GM23338 (cell line): ENCODE measurements at places on chromosomes 1 and 21. TPM values are rescaled to one million over a fixed set of nuclear protein-coding genes. Genes with fewer than 3 reads are reported as not detected.

DNA sequence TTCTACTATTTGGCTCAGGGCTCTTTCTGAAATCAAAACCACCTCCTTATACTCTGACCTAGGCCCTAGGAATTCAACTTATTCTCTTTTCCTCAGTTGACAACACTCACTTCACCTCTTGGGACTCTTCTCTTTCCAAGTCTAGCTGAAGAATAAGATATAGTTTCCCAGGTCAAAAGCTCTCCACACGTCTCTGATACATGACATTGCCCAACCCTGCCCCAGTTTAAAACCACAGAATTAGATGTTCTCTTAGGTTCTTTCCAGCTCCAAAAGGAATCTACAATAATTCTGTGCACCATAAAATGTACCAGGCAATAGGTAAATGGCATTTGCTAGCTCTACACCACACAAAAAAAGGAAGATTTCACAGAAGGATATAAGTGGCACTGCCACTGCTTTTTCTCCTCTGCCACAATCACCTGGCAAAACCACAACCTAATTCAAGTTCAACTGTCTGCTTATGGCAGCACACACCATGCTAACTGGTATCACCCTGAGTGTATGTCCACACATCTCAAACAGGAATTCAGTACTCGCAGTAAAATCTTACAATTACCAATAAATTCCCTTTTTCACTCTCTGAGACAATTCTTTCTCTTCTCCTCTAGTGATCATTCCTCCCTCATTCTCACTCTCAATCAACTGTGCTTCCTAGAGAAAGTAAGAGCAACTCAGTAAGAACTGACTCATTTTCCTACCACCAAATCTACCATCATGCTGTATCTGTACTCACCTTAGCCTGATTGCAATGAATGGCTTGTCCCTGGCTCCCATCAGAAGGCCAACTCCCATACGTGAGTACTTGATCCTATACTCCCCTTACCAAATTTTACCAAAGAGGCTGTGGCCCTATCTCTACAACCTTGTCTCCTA, 27.3 kb downstream of the ZBTB8OS start:
- no peak for DNase-seq

- peak; percentile 47 for DNase-seq
Observed at GRCh38 chr1:25566730-25567341, 23.4 kb downstream of the LDLRAP1 start.

DNA sequence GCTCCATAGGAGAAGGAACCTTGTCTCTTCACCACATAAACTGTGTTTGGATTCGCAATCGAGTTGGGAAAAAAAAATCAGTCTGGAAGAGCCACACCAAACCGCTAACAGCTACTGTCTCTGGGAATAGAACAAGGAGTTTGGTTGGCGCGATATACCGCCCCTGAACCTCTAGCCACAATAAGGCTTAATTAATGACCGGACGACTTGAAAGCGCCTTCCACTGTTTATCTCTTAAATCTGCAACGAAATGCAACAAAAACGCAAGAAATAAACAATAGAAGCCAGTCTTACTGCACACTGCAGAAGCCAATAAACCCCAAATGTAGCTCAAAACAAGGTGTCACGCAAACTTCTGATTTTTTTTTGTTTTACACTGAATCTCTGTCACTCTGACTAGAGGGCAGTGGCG, 10.9 kb downstream of the BTBD19 start:
- DNase-seq: peak; percentile 28

- DNase-seq: peak; percentile 82
Observed at GRCh38 chr1:185559684-185560331, 174.4 kb upstream of the HMCN1 start.

DNA sequence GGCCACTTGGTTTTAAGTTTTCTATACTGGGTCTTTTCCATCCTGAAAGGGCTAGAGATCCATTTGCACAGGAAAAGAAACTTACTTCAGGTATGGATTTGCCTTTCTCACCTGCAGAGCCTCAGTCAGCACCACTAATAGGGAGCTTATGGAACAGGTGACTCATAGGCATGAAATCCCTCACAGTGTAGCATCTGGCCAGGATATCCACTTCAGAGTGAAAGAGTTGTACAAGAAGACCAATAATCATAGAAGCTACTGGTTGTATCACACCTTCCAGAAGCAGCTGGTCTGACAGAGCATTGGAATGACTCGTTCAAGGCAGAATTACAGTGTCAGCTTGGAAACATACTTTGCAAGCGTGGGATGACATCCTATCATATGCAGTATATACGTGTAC, 26.3 kb upstream of the SYT14 start:
- DNase-seq: no peak

MYBPH gene
- not detected in 2 replicates for total RNA-seq

NBPF6 gene
- not detected in 2 replicates for total RNA-seq

TENT5C gene
- total RNA-seq: 0.80 and 1.2 TPM in 2 replicates

AADACL4 gene
- total RNA-seq: not detected in 2 replicates

OLFML2B gene
- total RNA-seq: 3.7 and 4.3 TPM in 2 replicates
